ENCODE measurements at places on chromosomes 7 and 10. TPM values are rescaled to one million over a fixed set of nuclear protein-coding genes. Genes with fewer than 3 reads are reported as not detected.
A peak's percentile ranks its signal among the peaks of the same experiment; 100 is the strongest.

DNA sequence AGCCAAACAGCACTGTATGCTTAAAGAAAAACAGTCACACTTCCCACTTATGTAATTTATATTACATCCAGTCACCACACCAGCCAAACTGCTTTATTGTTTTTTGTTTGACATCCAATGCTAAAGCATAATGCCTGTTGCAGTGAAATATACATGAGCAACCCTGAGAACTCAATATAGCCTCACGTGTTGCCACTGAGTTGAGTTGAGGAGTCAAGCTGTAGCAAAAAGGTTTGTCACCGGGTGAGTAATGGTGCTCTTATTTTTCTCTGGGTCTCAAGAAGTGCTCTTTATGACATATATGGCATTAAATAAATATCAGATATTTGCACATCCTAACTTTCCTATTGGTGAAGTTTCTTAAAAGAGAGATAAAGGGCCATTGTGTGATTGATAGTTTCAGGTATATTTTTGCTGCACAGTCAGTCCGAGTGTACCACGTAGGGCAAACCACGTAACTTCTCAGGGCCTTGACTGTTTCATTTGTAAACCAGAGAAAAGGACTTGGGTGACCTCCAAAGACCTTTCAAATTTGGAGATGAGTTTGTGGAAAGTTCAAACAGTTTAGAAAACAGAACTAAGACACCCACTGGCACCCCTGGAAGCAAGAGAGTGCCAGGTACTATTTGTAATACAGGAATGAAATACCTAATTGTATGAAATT lies 168.5 kb downstream of the CFTR start:
- no peaks in the 10 kb centered on the region for H3K36me3 ChIP-seq
- no peak for DNase-seq
- no peak overlapping the region for H3K4me3 ChIP-seq
- no peaks in the 10 kb centered on the region for H3K27me3 ChIP-seq

The MYL10 gene
- total RNA-seq: not detected

DNA sequence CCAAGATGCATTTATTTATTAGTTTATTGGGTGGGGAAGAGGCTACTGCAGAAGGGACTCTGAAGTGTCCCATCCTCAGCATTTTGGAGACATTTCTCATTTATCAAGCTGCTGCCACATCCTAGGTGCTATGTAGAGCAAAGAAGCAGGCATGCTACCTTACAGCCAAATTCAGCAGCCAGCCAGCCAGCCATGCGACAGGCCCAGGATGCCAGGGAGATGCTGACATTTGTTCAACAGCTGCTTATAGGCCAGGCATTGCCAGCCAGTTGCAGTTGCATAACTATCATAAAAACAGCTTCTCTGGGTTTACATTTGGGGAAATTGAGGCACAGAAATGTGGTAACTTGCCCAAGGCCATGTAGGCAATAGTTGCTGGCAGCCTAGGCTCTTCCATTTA lies 2.3 kb downstream of the SLC29A3 start:
- no peak for DNase-seq
- H3K4me3 ChIP-seq: no peak overlapping the region
- peaks cover 7% of the 10 kb centered on the region for H3K36me3 ChIP-seq
- H3K4me1 ChIP-seq: peaks cover 20% of the 10 kb centered on the region
- H3K27ac ChIP-seq: no peak overlapping the region

GRCh38 chr7:81819861-81820260 lies 50.0 kb upstream of the HGF start:
- H3K4me3 ChIP-seq: no peak overlapping the region
- no peaks in the 10 kb centered on the region for H3K36me3 ChIP-seq
- no peaks in the 10 kb centered on the region for H3K27me3 ChIP-seq
- no peak for DNase-seq

The SNX10 gene
- 5.9 TPM for total RNA-seq

GRCh38 chr7:40527723-40528122 lies 392.9 kb downstream of the SUGCT start:
- no peaks in the 10 kb centered on the region for H3K36me3 ChIP-seq
- H3K4me1 ChIP-seq: no peaks in the 10 kb centered on the region
- H3K4me3 ChIP-seq: no peak overlapping the region
- no peak for DNase-seq
- no peaks in the 10 kb centered on the region for H3K27me3 ChIP-seq
- H3K27ac ChIP-seq: no peak overlapping the region

The AZGP1 gene
- total RNA-seq: 99.5 TPM

DNA sequence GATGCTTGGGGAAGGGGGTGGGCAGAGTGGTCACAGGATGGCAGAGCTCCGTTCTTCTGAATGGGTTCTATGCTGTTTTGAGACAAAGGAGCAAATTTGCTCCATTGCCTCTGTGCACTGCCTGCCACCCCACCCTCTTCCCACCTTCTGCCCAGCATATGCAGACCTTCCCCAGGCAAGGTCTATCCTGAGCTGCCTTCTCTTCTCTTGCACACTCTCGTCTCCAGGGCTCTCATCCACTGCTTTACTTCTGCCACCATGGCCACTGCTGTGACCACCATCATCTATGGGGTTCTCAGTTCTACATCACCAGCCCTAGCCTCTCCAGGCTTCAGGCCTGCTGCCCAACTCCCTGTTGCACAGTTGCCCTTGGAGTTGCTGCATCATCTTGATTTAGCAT lies 230.4 kb downstream of the TMEM178B start:
- H3K4me3 ChIP-seq: no peak overlapping the region
- H3K27me3 ChIP-seq: peaks cover 3% of the 10 kb centered on the region
- no peak overlapping the region for H3K27ac ChIP-seq
- no peaks in the 10 kb centered on the region for H3K4me1 ChIP-seq

DNA sequence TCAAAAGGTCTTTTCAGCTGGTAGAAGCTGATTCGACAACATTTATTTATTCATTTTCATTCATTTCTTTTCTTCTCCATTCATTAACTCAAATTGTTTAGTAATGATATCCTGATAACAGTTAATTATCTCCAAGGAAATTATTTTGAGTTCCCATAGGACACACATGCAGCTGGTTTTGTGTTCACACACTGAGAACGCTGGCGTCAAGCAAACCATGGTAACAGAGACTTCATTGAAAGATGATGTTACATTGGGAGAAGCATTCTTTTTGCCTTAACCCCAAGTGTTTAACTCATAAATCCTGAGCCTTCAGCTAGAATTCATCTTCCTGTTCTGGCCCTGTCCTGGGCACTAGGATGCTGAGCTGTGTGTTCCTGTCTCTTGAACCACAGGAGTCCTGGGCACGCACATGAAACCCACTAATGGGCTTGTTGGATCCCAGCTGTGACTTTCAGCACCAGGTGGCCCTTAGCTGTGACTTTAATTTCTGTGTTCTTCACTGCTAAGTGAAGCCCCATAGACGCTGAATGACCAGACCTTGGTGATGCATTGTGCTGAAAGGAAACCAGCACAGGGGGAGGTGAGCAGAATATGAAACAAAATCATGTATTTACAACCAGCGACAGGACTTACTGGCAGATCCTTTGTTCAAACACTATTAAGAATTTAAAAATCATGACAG lies 121.5 kb upstream of the PRSS58 start:
- H3K36me3 ChIP-seq: no peaks in the 10 kb centered on the region
- H3K27ac ChIP-seq: no peak overlapping the region
- H3K27me3 ChIP-seq: no peaks in the 10 kb centered on the region
- H3K4me3 ChIP-seq: no peak overlapping the region
- no peak for DNase-seq

DNA sequence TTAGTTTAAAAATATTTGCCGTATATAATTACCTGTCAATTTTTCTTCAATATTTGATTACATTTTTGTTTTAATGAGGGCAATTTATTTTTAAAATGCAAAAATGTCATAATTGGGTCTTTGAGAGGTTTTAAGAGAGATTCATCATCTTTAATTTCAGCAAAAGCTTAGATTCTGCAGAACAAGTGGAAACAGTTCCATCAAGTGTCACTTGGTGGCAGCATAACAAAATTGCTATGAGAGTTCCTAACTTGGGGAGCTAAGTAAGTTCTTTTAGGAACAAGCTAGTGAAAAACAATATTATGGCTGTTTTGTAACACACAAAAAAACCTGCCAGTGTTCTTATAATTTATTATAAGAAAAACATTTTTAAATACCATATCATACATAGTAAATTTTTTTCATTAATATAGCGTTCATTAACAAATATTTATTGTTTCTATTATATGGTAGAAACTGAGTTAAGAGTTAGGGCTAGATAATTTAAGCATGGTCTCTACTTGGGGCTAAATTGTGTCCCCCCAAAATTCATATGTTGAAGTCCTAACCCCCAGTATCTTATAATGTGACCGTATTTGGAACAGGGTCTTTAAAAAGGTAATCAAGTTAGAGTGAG lies 155.2 kb downstream of the MAGI2 start:
- H3K4me3 ChIP-seq: no peak overlapping the region
- no peaks in the 10 kb centered on the region for H3K27me3 ChIP-seq
- H3K36me3 ChIP-seq: no peaks in the 10 kb centered on the region
- peaks cover 3% of the 10 kb centered on the region for H3K4me1 ChIP-seq
- no peak overlapping the region for H3K27ac ChIP-seq
- no peak for DNase-seq

The ACADSB gene
- 97.9 TPM for total RNA-seq

DNA sequence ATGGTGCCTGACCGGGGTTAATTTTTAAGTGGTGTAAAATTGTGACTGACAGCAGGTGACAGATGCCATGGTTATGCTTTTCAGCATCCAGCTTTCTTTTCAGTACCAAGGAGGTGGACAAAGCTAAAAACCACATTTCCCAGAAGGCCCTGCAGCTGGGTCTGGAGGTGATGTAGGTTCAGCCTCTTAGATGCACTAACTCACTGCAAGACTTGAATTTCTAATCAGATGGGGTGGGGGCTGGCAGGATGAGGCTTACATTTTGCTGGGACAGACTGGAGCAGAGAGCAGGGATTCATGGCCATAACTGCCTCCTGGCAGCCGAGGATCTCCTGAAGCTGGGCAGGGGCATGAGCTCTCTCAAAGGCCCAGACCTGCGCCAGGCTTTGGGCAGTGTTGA lies 52.4 kb downstream of the PDIA4 start:
- H3K4me1 ChIP-seq: no peaks in the 10 kb centered on the region
- no peaks in the 10 kb centered on the region for H3K36me3 ChIP-seq
- no peak overlapping the region for H3K27ac ChIP-seq
- no peak for DNase-seq
- no peaks in the 10 kb centered on the region for H3K27me3 ChIP-seq

The PAPSS2 gene
- 24.3 TPM for total RNA-seq

- H3K27ac ChIP-seq: no peak overlapping the region
- H3K4me1 ChIP-seq: no peaks in the 10 kb centered on the region
- no peaks in the 10 kb centered on the region for H3K36me3 ChIP-seq
- no peaks in the 10 kb centered on the region for H3K27me3 ChIP-seq
These were observed 5.2 kb downstream of the NMT2 start for GRCh38 chr10:15163253-15163828.

GRCh38 chr10:130464426-130464825 lies 328.2 kb downstream of the GLRX3 start:
- DNase-seq: peak; percentile 10
- H3K27me3 ChIP-seq: no peaks in the 10 kb centered on the region
- no peak overlapping the region for H3K27ac ChIP-seq
- H3K36me3 ChIP-seq: no peaks in the 10 kb centered on the region

DNA sequence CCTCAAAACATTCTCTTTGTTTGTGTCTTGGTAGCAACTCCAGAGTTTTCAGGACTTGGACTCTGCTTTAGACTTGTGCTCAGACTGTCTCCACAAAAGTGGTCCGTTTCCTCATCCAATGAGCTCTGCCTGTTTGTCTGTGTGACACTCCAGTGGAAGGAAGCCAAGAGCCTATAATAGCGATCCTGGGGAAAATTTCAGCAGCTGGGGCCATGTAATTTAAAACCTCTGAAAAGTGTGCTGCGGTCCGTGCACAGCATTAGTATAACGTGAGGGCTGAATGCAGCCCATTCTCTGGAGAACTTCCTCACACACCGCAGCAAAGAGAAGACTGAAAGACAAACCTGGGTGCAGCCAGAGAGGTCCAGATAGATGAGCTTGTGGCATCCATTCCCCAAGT lies at the start of gene LRRC17:
Gene LRRC17, plus strand, starts transcription at position 259 of the 400 bp plus-strand sequence. CDS start 20,914 bp downstream, outside the sequence.
- no peaks in the 10 kb centered on the region for H3K27me3 ChIP-seq
- H3K4me3 ChIP-seq: no peak within 1 kb of the TSS
- H3K27ac ChIP-seq: no peak within 1 kb of the TSS
- no peaks in the 10 kb centered on the region for H3K4me1 ChIP-seq

The TMEM130 gene
- not detected for total RNA-seq

Measured in liver (tissue), 10 donors.